Posterior cingulate gyrus (tissue), 11 donors: ENCODE measurements at places on chromosomes 11 and 22.

DNA sequence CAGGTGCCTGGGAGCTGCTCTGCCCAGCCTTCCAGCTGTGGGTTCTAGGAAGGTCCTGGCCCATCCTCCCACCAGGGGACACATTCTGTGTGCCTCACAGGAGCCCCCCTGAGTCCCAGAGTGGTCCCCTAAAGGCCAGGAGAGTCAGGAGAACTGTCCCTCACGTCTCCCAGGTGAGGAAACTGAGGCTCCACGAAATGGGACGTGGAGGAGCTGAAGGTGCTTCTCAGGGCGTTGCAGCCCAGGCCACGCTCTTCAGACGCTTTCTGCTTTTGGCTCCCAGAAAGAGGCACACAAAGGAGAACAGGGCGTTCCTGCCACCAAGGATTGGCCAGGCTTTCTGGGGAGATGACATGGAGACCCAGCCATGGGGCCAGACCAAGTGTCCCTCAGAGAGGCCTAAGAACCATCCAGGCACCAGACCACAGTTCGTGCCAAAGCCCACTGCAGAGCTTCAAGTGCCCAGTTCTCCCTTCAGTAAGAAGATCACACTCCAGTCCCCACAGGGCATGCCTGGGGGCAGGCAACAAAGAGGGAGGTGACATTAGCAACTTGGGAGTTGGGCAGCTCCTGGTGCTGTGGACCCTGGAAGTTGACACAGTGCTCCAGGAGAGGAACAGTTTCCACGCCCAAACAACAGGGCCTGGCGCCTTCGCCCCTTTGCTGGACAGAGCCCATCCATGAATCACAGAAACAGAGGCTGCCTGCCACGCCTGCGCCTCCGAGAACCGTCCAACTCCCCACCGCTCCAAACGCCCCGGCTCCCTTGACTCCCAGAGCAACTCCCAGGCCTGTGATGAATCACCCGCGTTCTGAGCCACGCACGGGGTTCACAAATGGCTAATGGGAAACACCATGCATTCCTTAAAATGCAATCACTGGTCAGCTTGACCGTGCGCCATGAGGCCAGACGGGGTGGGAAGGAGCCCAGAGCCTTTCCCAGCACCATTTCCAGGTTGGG is 589.2 kb downstream of the BRD1 start:
- no peak for DNase-seq

DNA sequence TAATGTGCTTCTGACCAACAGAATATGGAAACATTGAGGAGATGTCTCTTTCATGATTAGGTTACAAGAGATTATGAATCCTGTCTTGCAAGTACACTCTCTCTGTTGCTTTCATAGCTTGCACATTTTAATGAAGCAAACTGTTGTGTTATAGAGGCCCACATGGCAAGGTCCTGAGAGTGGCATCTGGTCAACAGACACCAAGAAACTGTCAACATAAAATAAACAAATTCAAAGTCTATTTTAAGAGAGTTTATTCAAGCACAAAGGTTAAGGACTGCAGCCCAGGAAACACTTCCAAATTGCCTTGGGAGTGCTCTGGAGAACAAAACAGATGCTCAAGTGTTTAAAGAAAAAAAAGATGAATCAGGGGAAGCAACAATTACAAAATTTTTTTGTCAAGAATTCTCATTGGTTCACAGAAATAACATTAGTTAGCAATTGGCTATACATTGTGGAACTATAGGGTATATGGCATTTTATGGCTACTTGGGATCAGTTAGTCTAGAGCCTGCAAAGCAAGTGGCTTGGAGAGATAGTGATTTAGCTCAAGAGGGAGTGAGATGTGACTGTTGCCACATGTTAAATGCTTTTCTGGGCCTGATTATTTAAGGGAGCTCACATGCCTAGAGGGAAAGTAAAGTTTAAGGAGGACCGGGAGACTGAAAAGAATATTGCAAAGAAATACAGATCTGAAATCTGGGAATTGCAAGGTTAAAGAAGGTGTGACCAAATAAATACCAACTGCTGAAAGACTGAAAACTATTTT is 54.6 kb downstream of the CTSC start:
- no peak for DNase-seq

DNA sequence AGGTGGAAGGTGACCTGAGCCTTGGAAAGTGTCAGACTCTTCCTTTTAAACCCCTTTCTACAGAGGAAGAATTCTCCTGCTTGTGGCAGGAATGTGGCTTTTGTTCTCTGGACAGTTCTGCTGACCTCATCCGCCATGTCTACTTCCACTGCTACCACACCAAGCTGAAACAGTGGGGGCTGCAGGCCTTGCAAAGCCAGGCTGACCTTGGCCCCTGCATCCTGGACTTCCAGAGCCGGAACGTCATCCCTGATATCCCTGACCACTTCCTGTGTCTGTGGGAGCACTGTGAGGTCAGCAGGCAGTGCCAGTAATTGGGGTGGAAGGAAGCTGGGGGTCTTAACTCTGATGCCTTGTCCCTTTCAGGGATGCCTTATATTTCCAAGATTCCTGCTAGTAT is 9.3 kb downstream of the HINFP start:
- no peak for DNase-seq

- peak; percentile 41 for DNase-seq
These were observed 81.0 kb upstream of the FGF3 start for GRCh38 chr11:69899957-69900821.

- no peak for DNase-seq
These were observed 1005.1 kb downstream of the BRD1 start for GRCh38 chr22:48822278-48823233.

DNA sequence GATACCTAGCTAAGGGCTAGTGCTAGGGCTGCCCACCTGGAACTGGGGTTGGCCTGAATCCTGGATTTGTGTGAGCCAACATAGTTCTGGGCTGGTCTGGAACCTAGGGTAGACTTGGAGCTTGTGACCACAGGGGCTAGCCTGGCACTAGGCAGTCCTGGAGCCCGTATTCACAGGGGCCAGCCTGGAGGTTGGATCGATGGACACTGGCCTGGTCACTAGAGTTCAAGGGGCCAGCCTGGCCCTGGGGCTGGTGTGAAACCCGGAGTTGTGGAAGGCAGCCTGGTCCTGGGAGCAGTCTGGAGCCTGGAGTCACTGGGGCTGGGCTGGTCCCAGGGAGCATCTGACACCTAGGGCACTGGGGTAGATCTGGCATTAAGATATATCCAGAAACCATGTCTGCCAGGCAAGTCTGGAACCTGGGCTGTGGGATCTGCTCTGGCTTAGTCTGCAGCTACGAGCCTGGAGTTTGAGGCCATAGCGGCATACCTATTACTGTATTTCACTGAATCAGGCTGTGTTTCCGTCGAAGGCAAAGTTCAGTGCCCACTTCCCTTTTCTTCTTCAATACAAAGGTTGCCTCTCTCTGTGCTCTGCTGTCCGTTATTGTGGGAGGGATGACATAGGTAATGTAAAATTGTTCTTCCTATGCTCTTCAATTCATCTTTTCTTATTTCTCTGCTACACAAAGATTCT is 9.1 kb upstream of the GLYATL1B start:
- no peak for DNase-seq

DNA sequence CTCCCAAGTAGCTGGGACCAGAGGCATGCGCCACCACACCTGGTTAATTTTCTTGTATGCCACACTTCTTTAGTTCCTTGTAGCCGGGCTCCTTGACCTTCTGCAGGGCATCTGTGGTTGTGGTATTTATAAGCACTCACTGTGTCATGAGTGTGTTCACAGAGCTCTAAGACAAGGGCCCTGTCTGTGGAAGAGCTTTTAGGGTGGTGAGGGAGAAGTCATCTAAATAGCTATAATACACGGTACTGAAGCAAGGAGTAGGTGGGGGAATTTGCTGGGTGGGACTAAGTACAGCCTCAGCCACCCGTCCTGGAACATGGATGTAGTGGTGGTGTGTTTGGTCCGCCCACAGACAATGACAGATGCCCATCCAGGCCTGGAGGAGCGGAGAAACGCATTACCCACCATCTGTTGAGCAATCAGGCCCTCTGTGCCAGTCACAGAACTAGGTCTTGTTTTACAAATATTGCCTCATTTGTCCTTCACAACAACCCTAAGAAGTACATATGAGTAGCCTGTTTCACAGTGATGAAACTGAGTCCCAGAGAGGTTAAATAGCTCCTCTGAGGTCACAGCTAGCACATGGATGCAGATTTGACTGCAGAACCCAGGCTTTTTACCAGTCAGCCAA is 10.1 kb downstream of the ACO2 start:
- DNase-seq = peak; percentile 80

- no peak for DNase-seq
These were observed 207.8 kb upstream of the CCDC90B start for GRCh38 chr11:83493917-83494316.

DNA sequence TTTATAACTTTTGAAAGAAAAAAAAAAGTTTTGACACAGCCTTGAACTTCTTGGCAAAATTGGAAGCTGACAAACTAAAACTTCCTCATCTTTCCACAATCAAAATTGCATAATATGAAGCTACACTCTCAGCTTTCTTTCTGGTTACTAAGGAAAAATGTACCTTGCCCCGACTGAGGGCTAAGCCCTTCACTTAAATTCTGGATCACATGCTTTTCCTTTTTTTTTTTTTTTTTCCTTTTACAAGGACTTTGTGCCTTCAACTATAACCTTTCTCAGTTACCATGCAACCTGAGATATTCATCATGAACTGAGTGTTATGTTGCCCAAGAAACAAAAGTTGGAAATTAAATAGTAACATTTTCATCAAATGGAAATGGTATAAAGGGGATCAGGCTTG is 188.5 kb upstream of the CARD18 start:
- DNase-seq = no peak

GRCh38 chr22:50469377-50470305 is 5.2 kb downstream of the SBF1 start:
- no peak for DNase-seq

DNA sequence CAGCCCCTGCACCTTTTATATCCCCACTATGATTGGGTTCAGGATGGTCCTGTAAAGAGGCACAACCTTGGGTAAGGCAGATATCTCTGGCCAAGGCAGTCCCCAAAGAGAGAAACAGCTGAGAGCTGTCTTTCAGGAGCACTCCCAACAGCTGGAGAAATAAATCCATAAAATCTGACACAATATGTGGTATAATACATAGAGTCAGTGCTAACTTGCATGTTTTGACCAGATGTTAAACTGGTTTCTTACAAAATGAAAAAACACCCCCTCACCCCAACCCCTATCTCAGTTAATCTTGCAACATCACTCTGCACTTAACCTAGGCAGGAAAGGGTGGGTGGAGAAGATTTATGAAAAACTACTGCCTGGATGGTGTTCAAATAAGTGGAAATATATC is 44.0 kb upstream of the C11orf87 start:
- DNase-seq = no peak

DNA sequence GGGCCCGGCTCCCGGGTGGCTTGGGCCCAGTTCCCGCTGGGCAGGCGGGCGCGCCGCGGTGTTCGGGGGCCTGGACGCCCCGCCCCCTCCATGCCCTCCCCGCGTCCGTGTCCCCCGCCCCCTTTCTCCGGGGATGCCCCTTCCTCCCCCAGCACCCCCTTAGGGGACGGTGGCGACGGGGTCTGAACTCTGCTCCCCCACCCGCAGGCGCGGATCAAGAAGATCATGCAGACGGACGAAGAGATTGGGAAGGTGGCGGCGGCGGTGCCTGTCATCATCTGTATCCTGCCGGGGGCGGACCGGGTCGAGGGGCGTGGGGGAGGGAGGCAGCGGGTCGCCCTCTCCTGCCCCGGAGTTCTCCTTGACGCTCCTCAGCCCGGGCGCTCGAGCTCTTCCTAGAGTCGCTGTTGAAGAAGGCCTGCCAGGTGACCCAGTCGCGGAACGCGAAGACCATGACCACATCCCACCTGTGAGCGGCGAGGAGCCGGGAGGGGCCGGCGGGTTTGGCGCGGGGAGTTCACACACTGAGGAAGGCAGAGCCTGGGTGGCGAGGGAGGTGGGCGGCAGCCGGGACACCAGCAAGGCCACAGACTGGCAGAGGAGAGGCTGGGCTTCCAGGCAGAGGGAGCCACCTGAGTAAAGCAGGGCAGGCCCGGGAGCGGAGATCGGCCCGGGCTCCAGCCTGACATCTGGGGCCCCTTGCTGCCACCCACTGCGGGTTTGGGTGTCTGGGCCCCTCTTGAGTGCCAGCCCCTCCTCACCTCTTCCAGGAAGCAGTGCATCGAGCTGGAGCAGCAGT is 546 bp downstream of the DRAP1 start:
- peak; percentile 90 for DNase-seq

DNA sequence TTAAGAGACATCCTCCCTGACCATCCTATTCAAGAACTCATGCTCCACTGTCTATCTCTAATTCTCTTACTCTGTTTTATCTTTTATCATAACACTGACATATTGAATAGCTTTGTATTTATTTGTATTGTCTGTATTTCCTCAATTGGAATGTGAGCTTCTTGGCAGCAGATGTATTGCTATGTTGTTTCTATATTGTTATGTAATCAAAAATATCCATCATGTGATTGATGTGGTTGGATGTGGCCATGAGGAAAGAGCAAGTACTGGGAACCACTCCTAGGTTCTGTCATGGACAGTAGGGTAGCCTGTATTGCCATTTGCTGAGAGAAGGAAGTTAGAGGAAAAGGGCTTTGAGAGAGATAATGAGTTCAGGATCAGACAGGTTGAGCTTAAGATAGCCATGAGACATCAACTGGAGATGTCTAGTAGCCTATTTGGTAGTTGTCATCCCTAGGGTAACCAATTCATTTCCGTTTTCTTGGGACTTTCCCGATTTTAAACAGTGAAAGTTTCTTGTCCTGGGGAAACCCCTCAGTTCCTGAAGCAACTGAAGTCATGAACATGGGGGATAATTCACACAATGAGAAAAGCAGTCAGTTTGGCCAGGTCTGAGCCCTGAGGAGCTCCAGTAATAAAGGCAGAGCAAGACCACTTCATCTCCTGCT is 404.5 kb downstream of the INSC start:
- DNase-seq = no peak

GRCh38 chr11:113161711-113162591 is 152.4 kb upstream of the TTC12 start:
- no peak for DNase-seq

DNA sequence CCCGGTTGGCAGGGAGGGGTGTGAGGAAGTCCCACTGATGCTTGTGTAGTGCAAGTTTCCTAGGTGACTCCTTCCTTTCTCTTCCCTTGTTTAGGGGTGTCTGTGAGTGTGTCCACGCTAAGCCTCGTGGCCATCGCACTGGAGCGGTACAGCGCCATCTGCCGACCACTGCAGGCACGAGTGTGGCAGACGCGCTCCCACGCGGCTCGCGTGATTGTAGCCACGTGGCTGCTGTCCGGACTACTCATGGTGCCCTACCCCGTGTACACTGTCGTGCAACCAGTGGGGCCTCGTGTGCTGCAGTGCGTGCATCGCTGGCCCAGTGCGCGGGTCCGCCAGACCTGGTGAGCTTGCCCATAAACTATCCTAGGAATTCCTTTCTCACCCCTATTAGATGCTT is 10.4 kb downstream of the CCKBR start:
- no peak for DNase-seq

- DNase-seq = no peak
These were observed 1.6 kb downstream of the MRPL48 start for GRCh38 chr11:73789279-73789670.
